ENCODE measurements at places on chromosomes 6 and 20.

GRCh38 chr6:42314571-42315258, 97.1 kb upstream of the MRPS10 start:
- no peak for DNase-seq

DNA sequence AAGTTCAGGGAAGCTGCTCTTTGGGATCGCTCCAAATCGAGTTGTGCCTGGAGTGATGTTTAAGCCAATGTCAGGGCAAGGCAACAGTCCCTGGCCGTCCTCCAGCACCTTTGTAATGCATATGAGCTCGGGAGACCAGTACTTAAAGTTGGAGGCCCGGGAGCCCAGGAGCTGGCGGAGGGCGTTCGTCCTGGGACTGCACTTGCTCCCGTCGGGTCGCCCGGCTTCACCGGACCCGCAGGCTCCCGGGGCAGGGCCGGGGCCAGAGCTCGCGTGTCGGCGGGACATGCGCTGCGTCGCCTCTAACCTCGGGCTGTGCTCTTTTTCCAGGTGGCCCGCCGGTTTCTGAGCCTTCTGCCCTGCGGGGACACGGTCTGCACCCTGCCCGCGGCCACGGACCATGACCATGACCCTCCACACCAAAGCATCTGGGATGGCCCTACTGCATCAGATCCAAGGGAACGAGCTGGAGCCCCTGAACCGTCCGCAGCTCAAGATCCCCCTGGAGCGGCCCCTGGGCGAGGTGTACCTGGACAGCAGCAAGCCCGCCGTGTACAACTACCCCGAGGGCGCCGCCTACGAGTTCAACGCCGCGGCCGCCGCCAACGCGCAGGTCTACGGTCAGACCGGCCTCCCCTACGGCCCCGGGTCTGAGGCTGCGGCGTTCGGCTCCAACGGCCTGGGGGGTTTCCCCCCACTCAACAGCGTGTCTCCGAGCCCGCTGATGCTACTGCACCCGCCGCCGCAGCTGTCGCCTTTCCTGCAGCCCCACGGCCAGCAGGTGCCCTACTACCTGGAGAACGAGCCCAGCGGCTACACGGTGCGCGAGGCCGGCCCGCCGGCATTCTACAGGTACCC, at the start of gene ESR1:
Gene ESR1 (plus strand): TSS at position 170 of the 858 bp plus-strand sequence. CDS start 231 bp downstream, at position 401.
- DNase-seq, result no peak

GRCh38 chr6:42113936-42114636, 28.3 kb downstream of the C6orf132 start:
- no peak for DNase-seq

GRCh38 chr6:13303668-13304017, 24.7 kb downstream of the TBC1D7 start:
- DNase-seq, result peak; percentile 13

- no peak for DNase-seq
These were observed 439.3 kb upstream of the SULF2 start for GRCh38 chr20:48224533-48225050.

GRCh38 chr6:17831135-17831534, 124.4 kb upstream of the NUP153 start:
- no peak for DNase-seq

- no peak for DNase-seq
These were observed 69.5 kb upstream of the SAMD5 start for GRCh38 chr6:147438758-147439528.

GRCh38 chr20:39660965-39661364, 698.8 kb downstream of the DHX35 start:
- no peak for DNase-seq

DNA sequence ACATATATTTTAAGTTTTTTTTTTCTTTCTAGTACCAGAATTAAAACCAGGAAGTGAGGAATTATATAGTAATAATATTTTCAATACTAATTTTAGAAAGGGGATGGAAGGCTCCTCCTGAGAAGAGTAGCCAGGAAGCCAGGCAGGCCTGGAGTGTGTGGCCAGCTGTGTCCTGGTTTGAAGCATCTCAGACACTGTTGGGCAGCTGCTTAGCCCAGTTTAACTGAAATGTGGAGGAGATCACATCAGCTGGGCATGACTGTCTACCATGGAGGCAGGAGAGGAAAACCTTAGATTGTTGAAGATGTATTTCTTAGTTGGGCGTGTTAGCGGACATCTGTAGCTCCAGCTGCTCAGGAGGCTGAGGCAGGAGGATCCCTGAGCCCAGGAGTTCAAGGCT, 142.2 kb downstream of the ARID1B start:
- no peak for DNase-seq

GRCh38 chr20:51812861-51813260, 10.5 kb upstream of the SALL4 start:
- no peak for DNase-seq

DNA sequence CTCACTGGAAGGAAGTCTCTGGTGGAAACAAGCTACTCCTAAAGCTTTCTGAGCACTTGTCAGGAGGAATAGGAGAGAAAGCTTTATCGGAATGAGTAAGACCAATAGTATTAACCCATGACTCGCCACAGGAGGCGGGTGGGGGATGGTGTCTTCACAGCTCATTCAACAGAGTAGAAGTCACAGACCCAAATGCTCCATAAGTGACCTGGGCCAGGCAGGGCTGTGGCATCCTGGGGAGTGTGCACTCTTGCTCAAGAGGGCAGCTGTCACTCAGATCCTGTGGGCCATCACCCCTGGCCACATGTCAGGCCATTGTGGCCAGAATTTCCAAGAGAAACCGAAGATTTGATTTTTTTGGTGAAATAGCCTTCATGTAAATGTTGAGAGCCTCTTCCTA, 116.0 kb downstream of the SYCP2 start:
- DNase-seq, result no peak

GRCh38 chr6:108820006-108820405, 28.2 kb upstream of the ARMC2 start:
- no peak for DNase-seq

DNA sequence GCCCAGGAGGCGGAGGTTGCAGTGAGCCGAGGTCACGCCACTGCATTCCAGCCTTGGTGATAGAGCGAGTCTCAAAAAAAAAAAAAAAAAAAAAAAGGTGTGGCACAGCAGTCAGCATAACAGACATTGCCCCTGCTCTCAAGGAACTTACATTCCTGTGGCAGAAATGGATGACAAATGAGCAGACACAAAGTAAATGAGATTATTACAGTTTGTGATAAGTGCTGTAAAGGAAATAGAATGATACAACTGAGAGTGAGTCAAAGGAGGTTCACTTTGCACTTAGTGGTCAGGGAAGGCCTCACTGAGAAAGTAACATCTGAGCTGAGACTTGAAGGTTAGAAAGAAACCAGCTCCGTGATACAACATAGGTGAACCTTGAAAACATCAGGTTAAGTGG, 36.4 kb downstream of the CEP250 start:
- no peak for DNase-seq

GRCh38 chr6:118789419-118789818, 104.5 kb upstream of the ASF1A start:
- DNase-seq, result no peak

DNA sequence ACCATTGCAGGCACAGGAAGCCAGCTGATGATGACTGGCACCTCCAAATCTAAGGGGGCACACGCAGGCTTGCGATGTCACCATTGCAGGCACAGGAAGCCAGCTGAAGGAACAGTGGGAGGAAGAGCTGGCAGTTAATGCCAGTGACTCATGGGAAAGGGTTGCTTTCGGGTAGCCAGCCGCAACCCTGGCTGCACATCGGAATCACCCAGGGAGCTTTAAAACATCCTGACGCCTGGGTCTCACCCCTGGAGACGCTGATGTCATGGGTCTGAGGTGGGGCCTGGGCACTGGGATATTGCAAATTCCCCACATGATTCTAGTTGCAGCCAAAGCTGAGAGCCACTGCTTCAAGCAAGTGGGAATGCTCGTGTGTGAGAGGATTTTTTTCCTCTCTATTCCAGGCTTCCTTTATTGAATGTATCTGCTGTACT, 16.1 kb upstream of the CCN6 start:
- DNase-seq, result no peak

DNA sequence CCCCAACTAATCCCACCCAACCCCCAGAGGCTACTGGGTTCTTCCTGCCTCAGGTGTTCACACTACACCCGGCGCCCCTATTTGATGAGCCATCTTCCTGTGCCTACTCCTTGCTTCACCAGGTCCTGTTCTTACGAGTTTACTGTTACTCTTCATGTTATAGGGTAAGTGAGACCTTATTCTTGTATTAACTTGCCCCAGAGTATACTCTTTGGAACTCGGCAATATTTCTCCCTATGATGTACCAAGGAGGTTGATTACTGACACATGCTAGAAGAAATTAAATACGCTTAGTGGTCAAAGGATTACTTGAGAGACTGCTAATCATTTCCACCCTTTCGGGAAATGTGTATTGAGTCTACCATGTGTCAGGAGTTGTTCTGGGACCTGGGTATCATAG, 8.9 kb downstream of the RING1 start:
- no peak for DNase-seq

DNA sequence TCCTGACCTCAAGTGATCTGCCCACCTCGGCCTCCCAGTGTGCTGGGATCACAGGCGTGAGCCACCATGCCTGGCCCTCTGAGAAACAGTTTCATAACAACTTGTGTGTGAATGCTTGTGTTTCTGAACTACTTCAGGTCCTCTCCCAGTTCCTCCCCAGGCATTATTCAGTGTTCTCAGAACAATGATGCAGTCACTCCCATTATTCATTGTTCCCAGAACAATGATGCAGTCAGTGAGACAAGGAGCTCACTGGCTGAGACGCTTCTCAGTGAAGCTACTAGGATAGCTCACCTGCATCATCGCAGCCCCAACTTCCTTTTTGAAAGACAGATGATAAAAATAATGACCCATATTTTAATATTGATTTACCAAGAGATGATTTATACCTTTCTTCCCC, 71.5 kb downstream of the NDUFAF5 start:
- DNase-seq, result no peak

DNA sequence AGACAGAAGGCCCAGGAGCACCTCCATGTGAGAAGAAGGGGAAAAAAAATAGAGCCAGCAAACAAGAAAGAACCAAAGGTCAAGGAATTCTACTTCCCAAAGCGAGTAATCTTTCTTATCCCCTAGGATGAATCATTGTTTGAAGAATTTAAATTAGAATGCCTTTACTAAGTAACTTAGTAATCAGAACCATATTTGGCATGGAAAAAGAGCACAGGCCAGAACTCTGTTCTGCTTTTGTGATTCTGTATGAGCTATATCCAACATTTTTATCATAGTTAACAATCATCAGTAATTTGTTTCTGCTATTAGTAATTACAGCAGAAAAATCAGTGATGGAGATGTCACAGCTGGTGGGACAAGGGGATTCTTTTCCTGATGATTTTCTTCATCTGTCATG, 228.8 kb upstream of the FAM83B start:
- no peak for DNase-seq

- DNase-seq, result no peak
These were observed 8.0 kb upstream of the SH3BGRL2 start for GRCh38 chr6:79623106-79623505.

GRCh38 chr6:41257369-41258195, 28.9 kb downstream of the TREM1 start:
- no peak for DNase-seq

DNA sequence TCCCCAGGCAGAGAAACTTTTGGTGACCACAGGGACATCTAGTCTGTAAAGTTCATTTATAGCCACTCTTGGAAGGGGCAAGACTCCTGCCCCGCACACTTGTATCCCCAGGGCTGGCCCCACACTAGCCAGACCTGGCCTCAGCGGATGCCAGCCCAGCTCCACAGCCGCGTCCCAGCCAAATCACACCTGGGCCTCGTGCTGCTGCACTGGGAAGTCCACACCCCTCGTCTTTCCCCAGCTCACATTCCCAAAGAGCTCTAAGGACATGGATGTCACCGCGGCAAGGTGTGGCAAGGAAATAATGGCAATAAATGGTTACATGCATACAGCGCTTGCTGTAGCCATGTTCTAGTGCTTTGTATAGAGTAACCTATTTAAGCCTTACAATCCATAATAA, 8.6 kb downstream of the IP6K3 start:
- no peak for DNase-seq

DNA sequence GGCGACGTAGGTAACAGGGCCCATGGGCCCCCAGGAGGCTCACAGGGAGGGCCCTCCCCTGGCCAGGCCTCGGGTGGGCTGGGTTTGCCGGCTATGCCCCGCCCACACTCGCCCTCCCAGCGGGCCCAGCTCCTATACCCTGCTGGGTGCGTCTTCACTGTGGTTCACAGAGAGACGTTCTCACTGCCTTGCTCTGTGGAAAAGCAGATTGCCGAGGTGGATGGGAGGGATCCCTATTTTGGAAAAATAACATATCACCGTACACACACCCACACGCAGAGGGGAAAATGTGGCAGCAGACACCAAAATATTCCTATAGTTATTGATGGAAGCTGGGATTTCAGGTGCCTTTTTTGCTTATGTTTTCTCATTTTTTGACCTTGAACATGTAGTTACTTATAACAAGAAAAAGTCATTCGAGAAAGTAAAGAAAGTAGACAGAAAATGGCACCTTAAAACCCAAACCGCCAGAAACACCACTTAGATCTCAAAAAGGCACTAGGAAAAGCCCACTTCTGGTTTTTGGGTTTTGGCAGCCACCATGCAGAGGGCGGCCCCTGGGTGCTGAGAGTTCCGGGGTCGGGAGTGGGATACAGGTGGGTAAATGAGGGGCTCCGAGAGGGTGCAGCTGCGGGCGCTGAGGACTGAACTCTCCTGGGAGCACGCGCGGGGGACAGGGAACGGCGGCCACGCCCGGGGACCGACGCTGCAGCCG, 49.4 kb downstream of the TMEM242 start:
- DNase-seq, result peak; percentile 64

DNA sequence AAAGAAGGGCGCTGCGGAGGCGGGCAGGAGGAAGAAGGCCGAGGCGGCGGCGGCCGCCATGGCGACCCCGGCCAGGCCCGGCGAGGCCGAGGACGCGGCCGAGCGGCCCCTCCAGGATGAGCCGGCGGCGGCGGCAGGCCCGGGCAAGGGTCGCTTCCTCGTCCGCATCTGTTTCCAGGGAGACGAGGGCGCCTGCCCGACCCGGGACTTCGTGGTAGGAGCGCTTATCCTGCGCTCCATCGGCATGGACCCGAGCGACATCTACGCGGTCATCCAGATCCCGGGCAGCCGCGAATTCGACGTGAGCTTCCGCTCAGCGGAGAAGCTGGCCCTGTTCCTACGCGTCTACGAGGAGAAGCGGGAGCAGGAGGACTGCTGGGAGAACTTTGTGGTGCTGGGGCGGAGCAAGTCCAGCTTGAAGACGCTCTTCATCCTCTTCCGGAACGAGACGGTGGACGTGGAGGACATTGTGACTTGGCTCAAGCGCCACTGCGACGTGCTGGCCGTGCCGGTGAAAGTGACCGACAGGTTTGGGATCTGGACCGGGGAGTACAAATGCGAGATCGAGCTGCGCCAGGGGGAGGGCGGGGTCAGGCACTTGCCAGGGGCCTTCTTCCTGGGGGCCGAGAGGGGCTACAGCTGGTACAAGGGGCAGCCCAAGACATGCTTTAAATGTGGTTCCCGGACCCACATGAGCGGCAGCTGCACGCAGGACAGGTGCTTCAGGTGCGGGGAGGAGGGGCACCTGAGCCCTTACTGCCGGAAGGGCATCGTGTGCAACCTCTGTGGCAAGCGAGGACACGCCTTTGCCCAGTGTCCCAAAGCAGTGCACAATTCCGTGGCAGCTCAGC, 780 bp downstream of the ZCCHC3 start:
- DNase-seq, result peak; percentile 29
